Activated CD8-positive, alpha-beta memory T cell treated with anti-CD3 and anti-CD28 coated beads for 1 hour (primary cell): ENCODE measurements at places on chromosomes 3 and 15.

GRCh38 chr3:147244397-147244796 lies 161.9 kb downstream of the ZIC4 start:
- no peak for DNase-seq

DNA sequence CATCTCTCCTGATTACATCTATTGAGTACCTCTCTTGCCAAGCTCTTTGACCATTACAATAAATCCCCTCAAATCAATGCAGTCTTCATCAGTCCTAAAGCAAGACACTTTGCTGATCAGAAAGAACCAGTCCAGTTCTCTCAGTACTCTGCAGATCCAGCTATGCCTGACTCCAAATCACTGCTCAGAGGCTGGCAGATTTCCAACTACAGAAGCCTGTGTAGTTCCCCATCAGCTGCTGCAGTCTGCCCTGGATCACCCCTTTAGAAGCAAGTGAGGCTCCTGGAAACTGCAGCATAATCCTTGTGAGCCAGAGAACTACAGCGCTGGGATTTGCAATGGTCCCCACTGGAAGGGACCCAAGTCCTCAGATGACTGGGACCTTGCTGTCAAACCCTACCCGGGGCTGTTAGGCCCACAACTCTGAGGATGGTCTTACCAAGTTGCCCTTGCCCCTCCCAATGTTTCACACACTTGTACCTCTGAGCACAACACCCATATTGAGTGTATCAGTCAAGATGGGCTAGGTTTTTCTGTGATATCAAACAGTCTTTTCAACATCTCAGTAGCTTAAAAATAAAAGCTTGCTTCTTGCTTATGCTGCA lies 81.9 kb upstream of the TOPAZ1 start:
- DNase-seq: no peak

DNA sequence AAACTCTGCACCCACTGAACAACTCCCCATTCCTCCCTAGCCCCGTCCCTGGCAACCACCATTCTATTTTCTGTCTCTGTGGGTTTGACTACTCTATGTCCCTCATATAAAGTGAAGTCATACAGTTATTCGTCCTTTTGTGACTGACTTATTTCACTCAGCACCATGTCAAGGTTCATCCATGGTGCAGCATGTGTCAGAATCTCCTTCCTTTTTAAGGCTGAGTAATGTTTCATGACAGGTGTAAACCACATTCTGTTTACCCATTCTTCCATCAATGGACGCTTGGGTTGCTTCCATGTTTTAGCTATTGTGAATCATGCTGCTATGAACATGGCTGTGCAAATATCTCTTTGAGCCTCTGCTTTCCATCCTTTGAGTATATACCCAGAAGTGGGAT lies 192.3 kb upstream of the NSMCE3 start:
- DNase-seq: no peak

DNA sequence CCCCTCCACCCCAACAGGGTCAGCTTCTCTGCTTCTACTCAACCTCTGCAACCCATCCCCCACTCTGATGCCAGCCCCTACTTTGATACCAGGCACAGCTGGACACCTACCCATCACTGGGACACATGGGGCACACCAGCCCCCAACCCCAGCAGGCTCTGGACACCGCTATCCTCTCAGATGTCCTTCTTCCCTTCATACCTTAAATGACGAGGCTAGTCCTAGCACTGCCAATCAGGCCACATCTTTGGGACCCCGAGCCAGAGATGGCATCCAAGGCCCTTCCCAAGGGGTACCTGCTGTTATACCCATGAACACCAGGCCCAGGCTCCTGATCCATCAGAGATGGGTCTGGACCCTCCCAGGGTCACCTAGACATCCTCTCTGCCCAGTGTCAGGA lies 10.6 kb downstream of the POC1A start:
- DNase-seq: no peak

GRCh38 chr3:78900880-78901279 lies 866.9 kb downstream of the ROBO1 start:
- no peak for DNase-seq

DNA sequence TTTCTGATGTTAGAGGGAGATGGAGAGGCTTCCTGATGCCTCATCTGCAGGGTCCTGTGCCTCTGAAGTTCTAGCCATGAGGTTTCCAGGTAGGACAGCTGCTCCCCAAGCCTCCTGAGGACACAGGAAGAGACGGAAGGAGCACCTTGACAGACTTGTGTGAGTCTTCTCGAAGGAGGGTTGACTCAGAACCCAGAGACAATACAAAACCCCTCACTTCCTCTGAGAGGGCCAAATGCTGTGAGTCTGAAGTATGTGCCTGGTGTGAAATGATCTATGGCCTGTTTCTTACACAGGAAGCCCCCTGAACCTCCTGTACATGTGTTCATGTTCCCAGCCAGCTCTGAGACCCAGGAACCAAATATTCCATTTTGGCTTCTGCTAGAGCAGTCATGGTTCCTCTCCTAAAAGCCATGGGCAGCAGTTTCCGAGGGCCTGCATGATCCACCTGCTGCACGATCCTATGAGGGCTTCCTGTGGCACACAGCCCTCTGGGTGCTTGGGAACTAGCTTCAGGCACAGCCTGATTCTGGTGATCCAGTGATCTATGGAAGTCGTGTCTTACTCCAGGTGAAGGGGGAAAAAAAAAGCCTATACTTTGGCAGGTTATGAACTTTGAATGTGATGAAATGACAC lies 62.2 kb downstream of the AAGAB start:
- no peak for DNase-seq

DNA sequence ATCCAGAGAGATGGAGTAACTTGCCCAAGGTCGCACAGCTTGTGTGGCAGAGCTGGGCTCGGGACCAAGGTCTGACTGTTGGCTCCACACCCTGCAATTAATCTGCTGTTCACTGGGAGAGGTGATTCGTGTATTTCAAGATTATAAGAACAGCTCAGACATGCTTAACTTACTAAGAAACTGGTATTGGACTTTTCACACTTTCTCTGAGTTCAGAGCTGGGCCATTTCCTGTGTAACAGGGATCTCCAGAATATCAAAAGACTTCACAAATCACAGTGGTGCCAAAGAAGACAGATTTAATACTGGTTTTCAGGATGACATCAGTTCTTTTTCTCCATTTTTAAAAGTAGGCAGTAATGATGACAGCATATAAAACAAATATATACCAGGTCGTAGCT lies 156.8 kb upstream of the UBE2E1 start:
- DNase-seq: no peak

DNA sequence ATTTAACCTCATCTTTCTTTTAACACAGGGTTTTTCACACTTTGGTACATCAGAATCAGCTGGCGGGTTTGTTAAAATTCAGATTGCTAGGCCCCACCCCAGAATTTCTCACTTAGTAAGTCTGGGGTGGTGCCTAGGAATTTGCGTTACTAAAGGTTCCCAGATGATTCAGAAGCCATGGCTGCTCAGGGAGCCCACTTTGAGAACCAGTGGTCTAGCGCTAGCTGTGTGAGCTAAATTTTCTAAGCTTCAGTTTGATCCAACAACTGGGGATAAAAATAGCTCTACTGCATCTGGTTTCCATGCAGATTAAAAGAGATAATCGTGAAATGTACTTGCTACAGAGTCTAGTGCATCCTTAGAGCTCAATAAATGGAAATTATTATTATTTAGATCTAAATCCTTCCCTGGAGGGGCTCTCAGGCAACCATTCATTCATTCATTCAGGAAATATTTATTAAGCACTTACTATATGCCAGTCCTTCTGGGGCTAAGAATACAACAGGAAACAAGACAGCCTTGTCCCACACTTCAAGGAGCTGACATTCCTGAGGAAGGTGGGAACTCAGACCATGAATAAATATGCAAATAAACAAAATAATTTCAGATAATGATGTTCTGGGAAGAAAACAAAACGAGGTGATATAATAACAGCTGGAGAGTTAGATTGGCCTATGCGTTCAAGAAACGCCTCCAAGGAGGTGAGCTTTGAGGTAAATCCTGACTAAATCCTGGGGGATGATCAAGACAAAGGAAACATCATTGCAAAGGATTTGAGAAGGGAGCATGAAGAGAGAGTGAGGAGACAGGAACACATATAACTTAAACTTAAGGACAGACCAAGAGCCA lies 3.9 kb upstream of the CIDEC start:
- no peak for DNase-seq

DNA sequence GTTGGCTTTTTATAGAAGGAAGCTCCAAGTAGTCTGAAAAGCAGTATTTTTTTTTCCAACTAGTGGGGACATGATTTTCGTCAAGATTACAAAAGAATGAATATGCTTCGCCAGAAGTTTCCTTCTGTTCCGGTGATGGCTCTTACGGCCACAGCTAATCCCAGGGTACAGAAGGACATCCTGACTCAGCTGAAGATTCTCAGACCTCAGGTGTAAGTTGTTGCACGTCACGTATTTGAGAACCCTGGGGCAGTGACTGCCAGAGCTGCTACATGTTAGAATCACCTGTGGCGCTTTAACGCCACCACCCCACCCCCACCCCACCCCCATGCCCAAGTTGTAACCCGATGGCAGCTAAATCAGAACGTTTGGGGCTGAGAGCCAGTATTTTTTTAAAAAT lies 52.2 kb downstream of the BLM start:
- no peak for DNase-seq

DNA sequence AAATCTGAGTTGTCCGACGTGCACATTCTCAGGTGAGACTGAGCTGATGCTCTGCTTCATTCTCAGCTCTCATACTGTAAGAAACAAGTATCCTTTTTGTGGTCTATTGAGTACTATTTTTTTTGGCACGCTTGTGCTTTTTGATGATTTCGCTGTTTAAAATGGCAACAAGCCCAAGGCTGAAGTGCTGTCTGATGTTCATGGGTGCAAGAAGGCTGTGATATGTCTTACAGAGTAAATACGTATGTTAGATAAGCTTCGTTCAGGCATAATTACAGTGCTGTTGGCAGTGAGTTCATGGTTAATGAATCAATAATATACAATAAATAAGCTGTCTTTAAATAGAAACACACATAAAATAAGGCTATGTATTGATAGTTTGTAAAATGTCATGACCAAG lies 27.2 kb downstream of the AQR start:
- DNase-seq: no peak

- no peak for DNase-seq
These were observed 488.2 kb upstream of the NECTIN3 start for GRCh38 chr3:110583373-110583935.

- no peak for DNase-seq
These were observed 90.7 kb upstream of the SLC6A6 start for GRCh38 chr3:14311729-14312128.

GRCh38 chr3:150775001-150775599 lies 12.1 kb upstream of the SIAH2 start:
- no peak for DNase-seq

DNA sequence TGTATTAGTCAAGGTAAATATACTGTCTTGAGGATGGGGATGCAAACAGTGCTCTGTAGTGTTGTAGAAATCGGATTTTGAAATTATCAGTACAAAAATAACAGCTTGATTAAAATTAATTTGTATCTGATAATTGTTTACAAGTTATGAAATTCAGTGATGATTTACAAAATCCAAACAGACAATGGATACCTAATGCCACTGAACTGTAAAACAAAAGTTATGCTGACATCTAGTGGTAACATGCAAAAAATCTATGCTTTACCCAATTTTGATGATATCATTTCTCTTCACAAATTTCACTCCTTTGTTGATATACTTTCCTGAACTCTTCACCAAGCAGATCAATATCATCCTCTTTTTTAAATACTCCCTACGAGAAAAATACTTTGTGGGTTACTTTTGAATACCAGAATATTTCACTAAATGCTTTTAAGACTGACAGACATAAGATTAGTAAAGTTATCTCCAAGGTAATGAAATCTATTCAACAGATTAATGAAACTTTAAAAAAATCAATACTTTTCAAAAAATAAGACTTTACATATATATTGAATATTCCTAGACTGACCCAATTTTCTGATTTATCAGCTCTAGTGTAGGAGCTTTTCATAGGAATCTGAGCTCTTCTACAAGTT lies 36.0 kb downstream of the MNS1 start:
- no peak for DNase-seq

DNA sequence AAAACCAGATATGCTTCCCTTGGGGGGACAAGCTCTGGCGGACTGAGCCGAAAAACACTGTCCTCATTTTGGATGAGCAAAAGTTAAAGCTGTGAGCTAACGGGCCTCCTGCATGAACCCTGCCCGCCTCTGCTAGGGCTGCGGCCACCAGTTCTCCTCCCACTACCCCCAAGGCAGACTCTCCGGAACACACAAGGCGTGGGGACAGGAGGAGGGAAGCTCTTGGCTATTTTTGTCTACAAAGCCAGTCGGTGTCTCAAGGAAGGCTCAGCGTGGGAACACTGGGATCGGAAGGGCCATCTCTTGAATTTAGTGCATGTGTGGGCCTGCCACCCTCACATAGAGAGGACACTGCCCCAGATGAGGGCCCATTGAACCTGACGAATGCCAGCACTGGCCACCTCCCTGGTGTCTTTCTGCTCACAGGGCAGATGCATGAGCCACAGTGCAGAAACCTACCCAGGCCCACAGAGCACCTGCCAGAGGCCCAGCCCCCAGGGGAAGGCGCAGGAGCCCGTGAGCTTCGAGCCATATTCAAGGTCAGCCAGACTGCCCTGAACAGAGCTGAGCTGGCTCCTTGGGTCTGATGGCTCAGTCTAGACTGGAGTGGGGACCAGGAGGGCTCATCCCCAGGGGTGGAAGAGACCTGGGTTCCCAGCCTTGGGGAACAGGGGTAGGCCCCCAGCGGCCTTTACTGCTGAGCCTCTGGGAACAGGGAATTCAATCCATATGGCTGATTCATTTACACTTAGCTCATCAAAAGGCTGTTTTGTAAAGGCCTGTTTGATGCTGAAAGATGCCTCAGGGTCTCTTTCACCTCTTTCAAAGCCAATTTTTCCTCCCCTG lies 38.3 kb downstream of the HCN4 start:
- no peak for DNase-seq

DNA sequence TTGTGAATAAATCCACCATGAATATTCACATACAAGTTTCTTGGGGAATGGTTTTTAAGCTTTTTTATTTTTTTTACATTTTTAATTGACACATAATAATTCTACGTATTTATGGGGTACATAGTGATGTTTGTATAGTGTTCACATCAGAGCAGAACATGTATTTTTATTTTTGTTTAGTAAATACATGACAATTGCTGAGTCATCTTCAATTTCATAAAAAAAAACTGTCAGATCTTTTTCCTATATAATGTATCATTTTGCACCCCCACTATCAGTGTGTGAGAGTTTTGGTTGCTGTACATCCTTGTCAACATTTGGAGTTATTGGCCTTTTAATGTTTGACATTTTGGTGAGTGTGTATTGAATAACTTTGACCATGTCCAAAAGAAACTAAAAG lies 39.9 kb upstream of the FILIP1L start:
- DNase-seq: no peak

- no peak for DNase-seq
These were observed 9.6 kb upstream of the TAGLN3 start for GRCh38 chr3:111989061-111989678.

DNA sequence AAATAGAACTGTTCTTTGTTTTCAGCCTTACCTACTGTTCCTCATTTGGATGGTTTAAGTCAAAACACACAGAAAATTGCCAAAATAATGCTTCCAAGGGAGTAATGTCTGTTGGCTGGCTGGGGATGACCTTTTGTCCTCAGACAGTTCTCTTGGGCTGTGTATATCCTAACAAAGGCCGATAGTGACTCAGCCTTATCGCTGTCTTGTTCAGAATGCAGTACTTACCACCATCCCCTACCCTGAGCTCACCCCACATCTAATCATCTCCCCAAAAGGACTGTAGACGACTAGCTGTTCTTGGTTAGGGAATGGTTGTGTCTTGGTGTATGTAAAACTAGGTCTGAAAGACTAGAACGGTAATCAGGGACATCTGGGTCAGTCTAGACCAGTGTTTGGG lies 35.0 kb downstream of the RAB11A start:
- no peak for DNase-seq

- DNase-seq: no peak
These were observed 10.5 kb upstream of the BUB1B start for GRCh38 chr15:40150163-40150925.

- no peak for DNase-seq
These were observed 19.2 kb downstream of the EID1 start for GRCh38 chr15:48896869-48897814.
